Activated naive CD8-positive, alpha-beta T cell treated with anti-CD3 and anti-CD28 coated beads, Interleukin-2, amount 50 U/mL, for 16 hours (primary cell): ENCODE measurements at places on chromosomes 16 and 17.

DNA sequence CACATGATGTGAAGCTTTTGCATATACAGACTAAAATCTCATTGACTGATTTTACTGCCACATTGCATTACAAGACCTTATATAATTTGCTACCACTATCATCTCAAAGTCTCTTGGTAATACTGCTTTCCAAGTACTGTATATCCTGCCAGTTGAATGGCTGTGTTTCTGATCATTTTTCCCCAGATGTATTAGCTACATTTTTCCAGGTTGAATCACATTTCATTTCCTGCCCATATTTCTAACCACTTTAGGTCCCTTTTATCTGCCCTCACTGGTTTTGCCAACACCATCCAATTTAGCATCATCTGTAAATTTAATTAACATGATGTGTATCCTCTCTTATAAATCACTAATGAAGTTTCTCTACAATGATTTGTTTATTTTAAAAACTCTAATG lies 365.7 kb upstream of the PMFBP1 start:
- DNase-seq, result no peak

- no peak for DNase-seq
Measured at GRCh38 chr17:27244491-27245223, 49.3 kb upstream of the WSB1 start.

- no peak for DNase-seq
Measured at GRCh38 chr17:77437017-77437416, 296.2 kb downstream of the SEC14L1 start.

DNA sequence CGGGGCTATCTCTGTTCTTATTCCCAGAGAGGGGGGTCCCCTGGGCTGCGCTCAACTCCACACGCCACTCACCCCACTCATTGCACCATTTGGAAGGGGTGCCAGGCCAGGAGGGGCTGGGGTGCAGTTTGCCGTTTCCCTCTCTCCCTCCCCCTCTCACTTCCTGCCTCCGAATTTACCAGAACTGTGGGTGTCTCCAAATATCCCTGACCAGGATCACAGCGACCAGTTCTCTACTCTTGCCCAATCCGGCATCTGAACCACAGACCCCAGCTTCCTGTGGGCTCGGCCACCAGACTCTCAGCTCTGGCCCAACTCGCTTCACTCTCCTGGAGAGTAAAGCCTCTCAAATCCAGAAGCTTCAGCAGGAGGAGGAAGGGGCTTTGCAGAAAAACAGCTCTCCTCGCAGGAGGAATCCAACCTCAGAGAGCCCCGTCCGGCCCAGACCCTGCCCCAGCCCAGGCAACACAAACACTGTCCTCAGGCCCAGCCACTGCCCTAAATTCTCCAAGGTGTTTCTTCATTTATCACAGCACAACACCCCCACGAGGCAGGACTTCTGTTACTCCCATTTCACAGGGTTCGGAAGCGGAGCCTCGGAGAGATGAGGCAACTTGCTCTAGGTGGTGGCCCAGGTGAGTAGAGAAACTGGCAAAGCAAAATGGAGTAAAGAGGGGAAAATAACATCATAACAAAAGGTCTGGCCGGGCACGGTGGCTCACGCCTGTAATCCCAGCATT lies 423 bp upstream of the ASGR2 start:
- DNase-seq, result no peak

DNA sequence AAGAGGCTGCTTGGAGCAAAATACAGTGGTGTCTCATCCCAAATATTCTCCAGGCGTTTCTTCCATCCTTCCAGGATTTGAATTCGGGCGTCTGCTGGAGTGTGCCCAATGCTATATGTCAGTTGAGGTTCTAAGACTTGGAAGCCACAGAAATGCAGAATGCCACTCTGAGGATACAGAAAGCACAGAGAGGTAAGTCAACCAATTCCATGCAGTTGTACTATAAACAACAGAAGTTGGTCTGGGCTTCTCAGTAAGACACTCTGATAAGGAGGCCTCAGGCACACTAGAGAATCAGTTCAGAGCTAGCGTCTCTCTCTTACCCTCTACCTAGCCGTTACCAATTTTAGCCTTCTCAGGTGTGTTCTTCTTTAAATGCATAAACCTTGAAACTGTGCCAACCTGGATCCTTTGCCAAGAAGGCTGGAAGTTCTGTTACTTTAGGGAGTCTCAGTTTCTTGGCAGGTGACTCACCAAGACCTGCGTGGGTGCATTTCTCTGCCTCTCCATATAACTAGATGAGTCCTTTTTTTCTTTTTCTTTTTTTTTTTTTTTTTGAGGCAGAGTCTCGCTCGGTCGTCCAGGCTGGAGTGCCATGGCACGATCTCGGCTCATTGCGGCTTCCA lies 15.1 kb downstream of the NQO1 start:
- no peak for DNase-seq

DNA sequence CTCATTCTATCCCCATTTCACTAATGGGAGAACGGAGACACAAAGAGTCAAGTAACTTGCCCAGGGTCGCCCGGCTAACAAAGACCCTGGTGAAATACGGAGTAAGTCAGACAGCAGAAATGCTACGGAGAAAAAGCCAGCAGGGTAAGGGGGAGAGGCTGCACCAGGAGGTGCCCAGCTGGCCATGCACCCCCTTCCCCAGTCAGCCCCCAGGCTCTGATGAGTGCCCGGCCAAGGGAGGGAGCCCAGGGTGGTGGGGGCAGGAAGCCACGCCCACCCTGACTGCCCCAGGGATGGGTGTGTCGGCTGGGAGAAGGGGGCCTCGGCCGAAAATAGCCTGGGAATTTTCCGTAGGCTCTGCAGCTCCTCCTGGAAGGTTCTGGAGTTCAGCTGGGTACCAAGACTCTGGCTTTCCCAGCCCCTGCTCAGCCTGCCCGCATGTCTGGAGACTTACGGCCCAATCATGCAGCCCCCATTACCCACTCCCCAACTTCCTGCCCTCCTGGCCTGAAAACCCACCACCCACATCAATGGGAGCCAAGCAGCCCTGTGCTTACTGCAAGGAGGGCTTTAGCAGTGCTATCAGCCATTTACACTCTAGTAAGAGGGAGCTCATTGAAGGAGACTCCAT lies 4.2 kb downstream of the CARHSP1 start:
- no peak for DNase-seq

DNA sequence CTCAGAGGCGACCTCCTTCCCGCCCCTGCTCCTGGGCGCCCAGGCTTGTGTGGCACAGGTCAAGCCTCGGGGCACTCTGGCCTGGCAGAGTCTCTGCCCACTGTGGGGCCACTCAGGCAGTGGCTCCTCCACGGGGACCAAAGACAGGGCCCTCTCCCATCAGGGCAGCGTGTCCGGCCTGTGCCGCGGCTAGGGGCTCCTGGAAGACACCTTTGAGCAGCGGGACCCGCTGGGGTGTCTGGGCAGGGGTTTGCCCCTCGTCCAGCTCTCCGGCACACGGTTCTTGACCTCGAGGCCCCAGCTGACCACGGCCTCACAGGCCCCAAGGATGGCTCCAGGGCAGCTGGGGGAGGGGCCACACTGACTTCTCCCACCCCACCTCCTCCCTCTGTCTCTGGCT lies 24.7 kb upstream of the SSTR5 start:
- DNase-seq, result no peak
